Smooth muscle cell of the brain vasculature (primary cell): ENCODE measurements at places on chromosomes 2 and 18.

DNA sequence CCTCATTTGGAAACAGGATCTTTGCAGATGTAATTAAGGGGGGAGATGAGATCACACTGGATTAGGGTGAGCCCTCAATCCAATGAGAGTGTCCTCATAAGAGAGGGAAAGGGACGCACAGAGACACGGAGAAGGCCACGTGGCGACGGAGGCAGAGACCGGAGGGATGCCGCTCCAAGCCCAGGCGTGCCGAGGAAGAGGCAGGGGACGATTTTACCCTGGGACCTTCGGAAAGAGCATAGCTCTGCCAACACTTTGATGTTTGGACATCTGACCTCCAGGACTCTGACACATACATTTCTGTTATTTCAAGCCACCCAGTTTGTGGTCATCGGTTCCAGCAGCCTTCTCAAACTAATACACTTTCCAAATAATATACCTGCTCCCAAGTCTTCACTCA lies 84.4 kb upstream of the ZCCHC2 start:
- no peak for DNase-seq

GRCh38 chr2:28658369-28658768 lies 93.3 kb upstream of the PPP1CB start:
- no peak for DNase-seq

GRCh38 chr18:78238404-78239089 lies 741.1 kb upstream of the SALL3 start:
- DNase-seq, result no peak

GRCh38 chr2:46983065-46983801 lies 67.6 kb upstream of the MCFD2 start:
- no peak for DNase-seq
